ENCODE measurements at places on chromosomes 5 and 9.

DNA sequence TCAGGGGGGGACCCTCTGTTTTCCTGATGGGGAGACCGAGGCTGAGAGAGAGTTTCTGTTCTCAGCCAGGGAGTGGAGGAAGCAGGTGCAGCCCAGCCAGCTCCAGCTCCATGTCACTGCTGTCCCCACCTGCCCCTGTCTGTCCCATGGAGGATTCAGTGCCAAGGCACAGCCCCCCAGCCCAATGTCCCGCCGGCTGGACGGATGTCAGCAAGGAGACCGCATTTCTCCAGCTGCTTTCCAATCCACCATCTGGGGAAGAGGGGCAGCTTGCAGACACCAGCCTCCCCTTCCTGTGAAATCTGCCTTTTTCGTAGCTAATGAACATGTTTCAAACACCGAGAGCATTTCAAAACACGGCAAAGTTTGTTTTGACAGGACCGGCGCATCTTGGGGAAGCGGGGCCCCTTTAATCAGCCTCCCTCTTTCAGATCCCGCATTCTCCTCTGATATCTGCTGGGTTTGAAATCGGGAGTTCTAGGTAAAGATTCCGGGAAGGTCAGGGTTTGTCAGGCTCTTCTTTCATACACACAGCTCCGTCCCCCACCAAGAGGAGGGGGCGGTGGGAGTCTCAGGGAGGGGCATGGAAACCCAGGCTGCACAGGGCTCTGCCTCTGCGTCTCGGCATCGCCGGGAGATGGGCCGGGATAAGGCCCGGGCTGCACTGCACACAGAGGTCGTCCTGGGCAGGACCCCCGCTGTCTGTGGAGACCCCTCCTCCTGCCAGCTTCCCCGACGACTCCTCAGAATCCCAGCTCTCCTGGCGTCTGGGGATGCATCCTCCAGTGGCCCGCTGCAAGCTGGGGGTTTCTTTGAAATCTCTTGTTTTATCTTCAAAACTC lies 74.8 kb downstream of the NEK6 start:
- no peak for DNase-seq

GRCh38 chr9:100455470-100455869 lies 17.5 kb upstream of the TMEFF1 start:
- no peak for DNase-seq

DNA sequence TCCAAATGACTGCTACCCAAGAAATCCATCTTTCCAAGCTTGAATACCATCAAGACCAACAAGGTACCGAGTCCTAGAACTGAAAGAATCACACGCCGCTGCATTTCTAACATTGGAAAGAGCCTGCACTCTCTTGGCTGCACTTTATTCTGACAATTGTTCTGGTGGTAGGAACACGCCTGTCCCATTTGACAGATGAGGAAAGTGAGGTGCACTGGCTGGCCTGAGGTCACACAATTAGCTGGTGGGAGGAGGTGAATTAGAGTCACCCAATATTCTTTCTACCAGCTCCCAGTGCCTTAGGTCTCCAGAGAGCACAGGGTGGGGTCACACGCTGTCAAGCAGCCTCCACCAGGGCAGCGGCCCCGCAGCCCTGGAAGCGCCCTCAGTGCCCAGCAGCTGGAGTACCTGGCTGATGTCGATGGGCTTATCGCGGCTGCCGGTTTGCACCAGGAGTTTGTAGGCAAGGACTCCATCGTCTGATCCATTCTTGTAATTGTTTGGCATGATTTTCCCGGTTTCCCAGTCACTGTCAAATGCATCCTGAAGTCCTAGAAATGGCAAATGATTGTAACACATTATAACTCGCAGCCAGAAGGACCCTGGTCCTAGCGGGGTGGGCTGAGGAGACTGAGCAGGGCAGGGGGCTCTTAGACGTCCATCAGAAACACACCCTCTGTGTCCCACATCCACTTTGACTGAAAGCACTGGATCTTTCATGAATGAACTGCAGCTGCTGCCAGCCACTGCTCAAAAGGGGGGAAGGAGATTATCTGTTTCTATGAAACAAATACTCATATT lies 55.1 kb downstream of the PTCH1 start:
- no peak for DNase-seq

- DNase-seq: no peak
Observed at GRCh38 chr5:8525819-8526218, 656.9 kb downstream of the MTRR start.

DNA sequence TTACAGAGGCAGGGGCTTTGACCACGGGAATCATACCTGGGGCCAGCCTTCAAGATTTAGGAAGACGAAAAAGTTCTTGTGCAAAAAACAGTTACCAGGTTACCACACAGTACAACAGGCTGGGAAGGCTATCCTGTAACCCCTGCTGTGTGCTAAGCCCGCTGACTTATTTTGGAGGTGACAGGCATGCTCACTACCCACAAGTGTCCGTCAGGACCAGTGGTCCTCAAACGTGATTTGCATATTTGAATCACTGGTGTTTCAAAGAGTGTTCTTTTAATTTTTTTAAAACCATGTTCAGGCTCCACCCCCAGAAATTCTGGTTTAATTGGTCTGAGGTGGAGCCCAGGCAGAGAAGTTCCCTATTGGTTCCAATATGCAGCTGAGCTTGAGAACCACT lies 146.6 kb downstream of the TTLL11 start:
- no peak for DNase-seq

- no peak for DNase-seq
Observed at GRCh38 chr5:175692996-175693710, 35.3 kb downstream of the HRH2 start.

DNA sequence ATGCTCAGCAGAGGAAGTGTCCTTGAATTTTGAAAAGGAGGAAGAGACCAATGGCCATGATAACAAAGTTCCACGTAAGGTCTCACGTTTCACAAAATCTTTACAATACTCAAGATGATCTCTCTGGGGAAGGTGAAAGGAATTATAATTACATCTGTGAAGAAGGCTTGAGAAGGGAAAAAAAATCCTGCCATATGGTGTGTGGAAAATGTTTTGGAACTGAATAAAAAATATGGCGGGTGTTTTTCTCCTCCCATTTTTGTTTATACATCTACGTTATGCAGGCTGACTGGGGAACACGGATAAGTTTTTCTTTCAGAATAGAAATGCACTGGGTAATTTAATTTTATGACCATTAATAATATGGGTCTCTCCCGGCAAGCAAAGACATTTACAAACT lies 425.6 kb upstream of the BRINP1 start:
- DNase-seq: no peak

DNA sequence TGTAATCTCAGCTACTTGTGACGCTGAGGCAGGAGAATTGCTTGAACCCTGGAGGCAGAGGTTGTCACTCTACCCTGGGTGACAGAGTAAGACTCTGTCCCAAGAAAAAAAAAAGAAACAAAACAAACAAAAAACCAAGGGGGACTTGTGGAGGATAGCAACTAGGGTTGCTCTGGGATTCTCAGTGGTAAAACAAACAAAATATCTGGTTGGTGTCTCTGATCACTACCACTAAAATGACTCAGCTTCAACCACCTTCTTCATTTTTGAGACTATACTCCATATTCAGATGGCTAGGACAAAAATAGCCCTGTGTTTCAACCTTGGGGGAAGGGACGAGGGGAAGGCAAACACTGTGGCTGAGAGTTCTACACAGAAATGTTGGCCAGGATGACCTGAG lies 110.3 kb downstream of the ARRDC3 start:
- DNase-seq: no peak

GRCh38 chr5:6634306-6634705 lies 1.1 kb downstream of the SRD5A1 start:
- no peak for DNase-seq

- DNase-seq: no peak
Observed at GRCh38 chr5:19923742-19924141, 64.3 kb downstream of the CDH18 start.

- DNase-seq: no peak
Observed at GRCh38 chr9:107890921-107891465, 401.4 kb upstream of the KLF4 start.

GRCh38 chr5:135577421-135577820 lies 1.4 kb downstream of the CXCL14 start:
- no peak for DNase-seq

DNA sequence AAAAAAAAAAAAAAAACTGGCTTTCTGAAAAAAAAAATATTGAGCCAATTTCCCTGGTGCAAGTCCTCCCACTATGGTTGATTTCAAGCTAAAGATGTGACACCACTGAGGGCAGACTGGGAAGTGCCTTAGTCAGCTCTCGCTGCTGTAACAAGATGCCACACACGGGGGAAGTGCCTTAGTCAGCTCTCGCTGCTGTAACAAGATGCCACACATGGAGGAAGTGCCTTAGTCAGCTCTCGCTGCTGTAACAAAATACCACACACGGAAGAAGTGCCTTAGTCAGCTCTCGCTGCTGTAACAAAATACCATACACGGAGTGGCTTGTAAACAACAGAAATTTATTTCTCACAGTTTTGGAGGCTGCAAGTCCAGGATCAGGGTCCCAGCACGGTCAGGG lies 23.4 kb downstream of the BTNL9 start:
- DNase-seq: no peak

DNA sequence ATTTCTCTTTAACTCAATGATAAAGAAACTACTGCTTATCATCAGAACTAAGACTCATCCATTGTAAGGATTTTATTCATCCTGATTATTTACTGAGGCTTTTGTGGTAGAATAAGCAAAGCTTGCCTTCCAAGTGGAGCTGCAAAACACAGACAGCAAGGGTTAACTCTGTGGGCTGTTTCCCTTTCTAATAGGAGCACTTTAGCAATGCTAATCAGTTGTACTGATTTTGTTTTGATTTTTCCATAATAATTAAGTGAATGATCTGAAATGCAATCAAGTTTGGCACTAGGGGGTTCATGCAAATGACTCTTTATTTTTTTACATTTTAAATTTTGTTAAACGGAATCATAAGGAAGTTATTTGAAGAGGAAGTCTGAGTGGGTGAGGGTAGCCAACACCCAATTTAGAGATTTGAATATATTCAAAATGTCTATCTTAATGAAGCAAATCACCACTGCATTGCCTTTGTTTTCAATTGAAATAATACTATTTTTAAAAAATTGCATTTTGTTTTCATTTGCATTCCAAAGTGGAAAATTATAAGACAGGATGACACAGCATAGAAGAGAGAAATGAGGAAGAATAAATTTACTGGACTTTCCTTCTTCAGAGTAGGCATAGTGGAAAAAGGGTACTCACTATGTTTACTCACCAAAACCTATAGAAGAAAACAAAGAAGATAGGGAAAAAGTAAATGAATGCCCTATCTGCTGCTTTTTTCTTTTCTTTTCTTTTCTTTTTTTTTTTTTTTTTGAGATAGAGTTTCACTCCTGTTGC lies 36.6 kb downstream of the MEGF10 start:
- DNase-seq: no peak

- no peak for DNase-seq
Observed at GRCh38 chr5:171422495-171422894, 3.0 kb downstream of the FGF18 start.

DNA sequence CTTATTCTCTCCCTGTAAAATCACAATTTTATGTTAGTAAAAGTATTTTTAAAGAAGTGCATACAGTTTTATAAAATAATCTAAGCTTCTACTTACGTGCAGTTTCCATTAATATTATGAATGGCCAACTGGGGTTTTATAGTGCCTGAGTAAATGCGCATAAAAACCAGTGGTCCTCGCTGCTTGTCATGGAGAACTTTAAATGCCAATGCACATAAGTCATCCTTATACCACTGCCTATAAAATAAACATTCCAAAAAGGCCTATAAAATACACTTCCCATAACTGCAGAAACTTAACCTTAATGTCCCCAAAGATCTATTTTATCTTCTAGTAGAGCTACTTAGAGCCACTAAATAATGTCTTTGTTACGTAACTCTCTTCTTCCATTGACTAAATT lies 28.5 kb downstream of the GFM2 start:
- no peak for DNase-seq

- DNase-seq: peak; percentile 57
Observed at GRCh38 chr9:81182431-81182830, 506.9 kb downstream of the TLE1 start.

DNA sequence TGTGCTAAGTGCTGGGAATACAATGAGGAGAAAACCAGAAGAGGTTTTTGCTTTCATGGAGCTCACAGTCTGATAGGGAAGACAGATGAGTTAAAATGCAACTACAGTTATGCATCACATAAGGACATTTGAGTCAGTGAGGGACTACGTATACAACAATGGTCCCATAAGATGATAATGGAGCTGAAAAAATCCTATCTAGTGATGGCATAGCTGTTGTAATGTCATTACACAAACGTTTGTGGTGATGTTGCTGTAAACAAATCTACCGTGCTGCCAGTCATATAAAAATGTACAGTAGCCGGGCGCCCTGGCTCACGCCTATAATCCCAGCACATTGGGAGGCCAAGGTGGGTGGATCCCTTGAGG lies 110.1 kb upstream of the RAD23B start:
- no peak for DNase-seq

- DNase-seq: peak; percentile 7
Observed at GRCh38 chr5:140295414-140295813, 7.5 kb downstream of the PFDN1 start.

DNA sequence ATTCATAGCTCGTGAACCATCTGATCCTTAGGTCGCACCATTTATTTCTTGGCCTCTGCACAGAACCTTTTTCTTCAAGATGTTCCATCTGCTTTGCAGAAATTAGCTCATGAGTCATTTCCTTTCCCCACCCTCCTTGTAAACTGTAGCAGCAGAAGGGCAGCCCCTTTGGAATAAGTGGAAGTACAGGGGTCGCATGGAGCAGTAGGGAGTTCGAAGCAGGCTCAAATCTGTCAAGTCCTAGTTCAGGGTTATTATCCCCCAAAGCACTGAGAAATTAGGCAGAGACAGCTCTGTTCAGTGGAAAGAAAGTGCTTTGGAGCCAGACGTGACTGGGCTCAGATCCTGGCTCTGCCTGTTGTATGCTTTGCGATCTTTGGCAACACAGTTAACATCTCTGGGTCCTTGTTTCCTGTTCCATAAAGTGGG lies 84.2 kb downstream of the SGCD start:
- peak; percentile 59 for DNase-seq

GRCh38 chr9:18495065-18495464 lies 21.1 kb downstream of the ADAMTSL1 start:
- DNase-seq: no peak

- DNase-seq: no peak
Observed at GRCh38 chr9:125541840-125542243, 165.2 kb downstream of the MAPKAP1 start.
